ENCODE measurements at places on chromosomes 1 and 21.

DNA sequence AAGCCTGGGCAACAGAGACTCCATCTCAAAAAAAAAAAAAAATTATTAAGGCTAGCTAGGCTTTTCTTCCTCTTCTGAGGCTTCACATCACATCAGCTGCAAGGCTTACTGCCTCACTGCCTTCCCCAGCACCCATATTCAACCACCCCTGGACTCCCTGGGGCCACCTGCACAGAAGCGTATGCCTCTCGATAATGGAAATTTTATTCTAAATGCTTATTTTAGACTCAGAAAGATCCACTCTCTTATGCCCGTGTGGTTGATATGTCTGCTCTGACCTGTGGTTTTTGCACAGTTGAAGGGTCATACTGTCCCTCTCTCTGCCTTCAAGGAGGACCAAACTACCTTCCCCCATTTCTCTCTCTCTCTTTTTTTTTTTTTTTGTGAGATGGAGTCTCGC, 1.5 kb upstream of the FCRLA start:
- no peak for DNase-seq

DNA sequence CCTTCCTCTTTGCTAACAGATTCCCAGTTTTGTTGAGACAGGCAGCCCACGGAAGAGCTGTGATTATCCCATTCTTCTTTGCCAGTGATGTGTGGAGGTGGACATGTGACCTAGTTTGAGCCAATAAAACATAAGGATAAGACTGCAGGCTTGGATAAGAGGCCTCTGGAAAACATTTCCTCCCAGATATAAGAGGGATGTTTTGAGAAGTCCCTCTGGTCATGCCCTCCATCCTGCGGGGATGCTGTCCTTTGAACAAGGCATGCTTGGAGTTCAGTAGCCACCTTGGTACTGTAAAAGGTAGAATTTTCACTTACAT, 155.7 kb downstream of the TM2D1 start:
- peak; percentile 5 for DNase-seq

DNA sequence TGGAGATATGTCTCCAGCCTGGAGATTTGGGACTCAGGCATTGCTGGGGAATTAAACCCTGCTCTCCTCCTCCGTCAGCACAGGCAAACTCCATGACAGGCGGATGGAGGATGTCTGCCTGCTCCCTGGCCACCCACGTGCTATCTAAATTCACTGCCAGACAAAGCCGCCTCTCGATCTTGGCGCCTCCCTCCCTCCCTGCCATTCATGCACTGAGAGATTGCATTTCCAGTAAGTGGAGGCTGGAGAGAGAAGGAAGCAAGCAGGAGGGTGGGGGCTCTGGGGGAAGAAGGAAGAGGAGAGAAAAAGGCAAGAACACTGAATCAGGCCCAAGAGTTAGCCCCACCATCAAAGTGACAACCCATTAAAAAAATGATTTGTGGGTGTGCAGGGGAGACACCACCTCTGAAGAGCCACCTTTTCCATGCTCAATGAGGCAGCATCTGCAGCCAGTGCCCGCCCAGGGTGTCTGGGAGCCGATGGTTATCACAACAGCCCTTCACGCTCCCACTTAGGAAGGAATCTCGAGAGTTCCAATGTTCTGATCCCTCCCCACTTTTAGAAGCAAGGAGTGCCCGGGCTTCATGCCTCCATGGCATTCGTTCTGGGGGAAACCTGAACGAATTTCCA, 183.0 kb downstream of the HIVEP3 start:
- DNase-seq = peak; percentile 43

DNA sequence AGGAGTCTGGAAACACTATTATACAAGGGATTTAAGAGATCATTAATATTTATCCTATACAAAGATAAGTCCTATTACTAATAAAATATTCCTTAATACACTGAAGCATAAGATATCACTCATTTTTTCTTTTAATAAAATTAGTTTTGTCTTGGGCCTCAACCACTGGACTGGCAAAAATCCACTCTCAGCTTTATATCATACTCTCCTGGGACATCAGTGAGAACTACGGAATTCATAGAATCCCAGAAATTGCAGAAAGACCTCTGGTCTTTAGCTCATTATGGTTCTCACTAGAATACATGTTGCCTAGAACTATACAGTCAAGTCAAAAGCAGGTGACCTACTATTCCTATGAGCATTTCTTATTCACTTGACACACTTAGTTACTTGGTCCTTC, 285.0 kb downstream of the LRRC40 start:
- DNase-seq = no peak

GRCh38 chr1:175620376-175620775, 123.0 kb downstream of the TNR start:
- no peak for DNase-seq

DNA sequence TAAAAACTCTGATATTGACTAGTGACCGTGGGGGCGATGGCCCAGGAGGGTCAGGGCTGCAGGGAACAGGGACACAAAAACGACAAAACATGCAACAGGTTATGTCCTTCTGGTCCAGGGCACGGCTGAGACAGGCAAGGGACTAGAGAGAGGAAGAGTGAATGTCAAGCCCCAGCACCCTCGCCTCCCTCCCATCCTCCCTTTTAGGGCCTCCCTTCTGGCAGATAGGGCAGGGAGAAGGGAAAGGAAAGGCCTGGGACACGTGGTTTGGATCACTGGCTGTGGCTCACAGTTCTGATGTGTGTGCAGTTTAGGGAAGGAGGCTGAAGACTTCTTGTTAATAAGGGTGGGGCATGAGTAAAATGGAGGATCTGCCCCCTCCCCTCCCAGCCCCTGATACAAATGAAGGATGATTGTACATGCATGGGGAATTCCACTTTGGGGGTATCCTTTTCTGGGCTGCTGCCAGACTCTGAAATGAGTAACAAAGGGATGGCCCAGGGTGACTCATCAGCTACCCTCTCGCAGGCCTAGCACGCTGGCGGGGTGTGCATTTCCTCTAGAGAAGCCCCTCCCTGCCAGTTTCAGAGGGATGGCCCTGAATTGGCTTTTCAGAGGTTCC, 14.2 kb downstream of the CAPN2 start:
- DNase-seq = no peak

GRCh38 chr1:112522621-112523020, 13.9 kb downstream of the WNT2B start:
- no peak for DNase-seq

GRCh38 chr1:39082010-39082799, 56.1 kb downstream of the NDUFS5 start:
- DNase-seq = no peak

All from NCI-H510A treated with DMSO at 0.1 percent for 48 hours (cell line).